ENCODE measurements at places on chromosomes 6 and 20.

- DNase-seq, result no peak
Observed at GRCh38 chr6:132067286-132067685, 116.1 kb upstream of the CCN2 start.

GRCh38 chr20:15065794-15066193 is 728.4 kb upstream of the FLRT3 start:
- no peak for DNase-seq

GRCh38 chr20:49696594-49696993 is 17.1 kb downstream of the B4GALT5 start:
- no peak for DNase-seq

DNA sequence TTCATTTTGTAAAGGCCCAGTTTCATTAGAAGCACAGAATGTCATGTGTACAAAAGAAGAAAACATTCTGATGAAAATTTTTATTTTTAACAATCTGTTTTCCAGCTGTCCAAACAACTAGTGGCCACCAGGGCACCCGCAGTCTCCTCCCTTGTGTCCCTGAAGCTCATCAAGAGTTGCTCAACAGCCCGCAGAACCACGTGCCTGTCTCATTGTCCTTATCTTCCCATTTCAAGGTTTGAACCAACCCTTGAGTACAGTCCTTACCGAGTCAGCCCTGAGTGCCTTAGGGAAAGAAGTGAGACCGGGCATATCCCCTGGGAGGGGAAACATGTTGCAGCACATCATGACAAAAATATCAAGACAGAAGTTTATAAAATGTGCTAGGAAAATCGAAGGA is 15.9 kb upstream of the ZNF133 start:
- no peak for DNase-seq

DNA sequence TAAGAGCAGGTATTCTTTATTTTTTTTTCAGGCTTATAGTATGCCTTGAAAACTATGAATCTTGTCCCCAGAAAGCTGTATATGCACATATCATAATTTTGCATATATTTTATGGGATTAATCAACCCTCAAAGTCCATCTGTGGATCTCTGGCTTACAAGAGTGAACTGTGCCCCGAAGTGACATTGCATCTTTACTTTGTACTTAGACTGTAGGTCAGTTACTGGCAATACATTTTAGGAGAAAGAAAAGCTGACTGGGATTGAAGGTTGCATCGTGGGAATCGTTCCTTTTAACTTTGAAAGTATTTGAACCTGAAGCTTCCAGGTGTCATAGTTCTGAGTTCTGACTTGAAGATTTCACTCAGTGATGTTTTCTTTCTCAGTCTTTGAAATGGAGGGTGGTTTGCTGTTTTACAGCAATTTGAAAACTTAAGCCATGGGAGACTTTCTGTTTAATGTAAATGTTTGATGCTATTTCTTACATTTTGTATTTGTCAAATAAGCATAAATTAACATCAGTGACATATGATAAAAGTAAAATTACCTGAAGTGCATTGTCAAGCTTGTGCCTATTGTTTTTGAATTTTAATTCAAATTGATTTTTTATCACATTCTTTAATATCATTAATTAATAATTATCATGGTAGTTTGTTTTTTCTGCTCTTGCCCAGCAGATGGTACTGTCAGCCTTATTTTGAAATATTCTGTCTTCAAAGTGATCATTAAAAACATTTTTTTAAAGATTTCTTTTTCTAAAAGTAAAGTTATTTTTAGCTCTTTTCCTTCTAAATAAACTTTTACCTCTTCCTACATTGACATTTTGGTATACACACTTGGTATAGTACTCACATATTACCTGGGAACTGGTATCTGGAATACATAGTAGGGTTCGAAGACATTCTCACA is 29.0 kb downstream of the L3MBTL3 start:
- DNase-seq, result no peak

GRCh38 chr6:14310960-14311359 is 193.4 kb downstream of the CD83 start:
- no peak for DNase-seq
